ENCODE measurements at places on chromosomes 6 and 20.

DNA sequence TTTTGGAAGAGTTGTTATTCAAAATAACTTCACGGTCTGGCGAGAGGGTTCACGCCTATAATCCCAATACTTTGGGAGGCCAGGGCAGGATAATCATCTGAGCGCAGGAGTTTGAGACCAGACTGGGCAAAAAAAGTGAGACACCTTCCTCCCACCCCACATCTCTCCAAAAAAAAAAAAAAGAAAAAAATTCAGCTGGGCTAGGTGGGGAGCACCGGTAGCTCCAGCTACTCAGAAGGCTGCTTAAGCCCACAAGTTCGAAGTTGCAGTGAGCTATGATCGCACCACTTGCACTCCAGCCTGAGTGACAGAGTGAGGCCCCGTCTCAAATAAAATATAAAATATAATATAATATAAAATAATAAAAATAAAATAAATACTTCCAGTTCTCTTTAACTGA, 10.4 kb downstream of the OR2B2 start:
- no peak for DNase-seq

DNA sequence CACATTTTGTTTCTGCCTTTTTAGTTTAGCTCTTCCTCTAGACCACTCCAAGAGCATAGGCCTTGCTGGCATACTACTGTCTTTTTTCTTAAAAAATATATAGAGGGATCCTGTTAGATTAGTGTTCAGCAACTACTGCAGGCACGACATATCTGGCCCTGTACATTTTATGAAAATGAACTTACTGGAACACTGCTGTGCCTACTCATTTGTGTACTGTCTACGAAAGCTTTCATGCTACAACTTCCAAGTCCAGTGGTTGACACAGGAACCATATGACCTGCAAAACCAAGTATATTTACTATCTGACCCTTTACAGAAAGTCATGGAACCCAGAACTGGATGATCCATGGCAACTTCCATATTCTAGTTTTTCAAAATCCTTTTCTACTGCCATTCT, 66.6 kb upstream of the SPTLC3 start:
- DNase-seq, result no peak

DNA sequence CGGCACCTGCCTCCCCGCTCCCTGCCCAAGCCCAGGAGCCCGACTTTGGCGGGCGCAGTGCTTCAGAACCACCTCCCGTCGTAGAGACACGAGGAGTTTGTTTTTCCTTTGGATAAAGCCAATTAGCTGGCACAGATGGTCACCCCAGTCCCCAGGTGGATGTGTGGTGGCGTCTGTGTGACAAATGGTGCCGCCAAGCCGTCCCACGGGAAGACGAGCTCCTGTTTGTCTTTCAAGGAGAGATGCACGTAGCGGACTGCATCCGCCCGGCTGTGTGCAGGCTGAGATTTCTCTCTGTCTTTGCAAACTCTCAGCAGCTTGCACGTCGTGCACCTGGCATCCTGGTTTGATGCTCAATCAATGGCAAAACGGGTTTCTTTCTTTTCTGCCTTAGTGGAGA, 16.1 kb upstream of the MRGBP start:
- no peak for DNase-seq

- DNase-seq, result no peak
Measured at GRCh38 chr20:31496761-31497295, 17.4 kb upstream of the HM13 start.

DNA sequence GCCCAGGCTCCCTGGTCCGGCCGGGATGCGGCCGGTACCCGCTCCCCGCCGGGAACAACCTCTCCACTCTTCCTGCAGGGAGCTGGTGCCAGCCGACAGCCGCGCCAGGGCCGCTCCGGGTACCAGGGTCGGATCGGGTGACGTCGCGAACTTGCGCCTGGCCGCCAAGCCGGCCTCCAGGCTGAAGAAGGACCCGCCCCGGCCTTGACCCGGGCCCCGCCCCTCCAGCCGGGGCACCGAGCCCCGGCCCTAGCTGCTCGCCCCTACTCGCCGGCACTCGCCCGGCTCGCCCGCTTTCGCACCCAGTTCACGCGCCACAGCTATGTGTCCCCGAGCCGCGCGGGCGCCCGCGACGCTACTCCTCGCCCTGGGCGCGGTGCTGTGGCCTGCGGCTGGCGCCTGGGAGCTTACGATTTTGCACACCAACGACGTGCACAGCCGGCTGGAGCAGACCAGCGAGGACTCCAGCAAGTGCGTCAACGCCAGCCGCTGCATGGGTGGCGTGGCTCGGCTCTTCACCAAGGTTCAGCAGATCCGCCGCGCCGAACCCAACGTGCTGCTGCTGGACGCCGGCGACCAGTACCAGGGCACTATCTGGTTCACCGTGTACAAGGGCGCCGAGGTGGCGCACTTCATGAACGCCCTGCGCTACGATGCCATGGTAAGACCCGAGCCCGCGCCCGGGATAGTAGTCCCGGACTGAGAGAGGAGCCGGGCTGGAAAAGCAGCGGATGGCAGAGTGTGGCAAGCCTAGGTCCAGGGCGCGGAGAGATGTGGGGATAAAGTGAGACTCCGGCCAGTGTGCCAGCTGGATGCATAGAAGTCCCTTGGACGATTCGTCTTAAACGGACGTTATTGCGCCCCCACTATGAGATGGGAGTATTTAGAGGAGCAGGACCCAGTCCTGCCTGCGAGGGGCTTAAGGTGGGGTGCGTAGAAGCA, at the start of gene NT5E:
TSS of gene NT5E (plus strand) at position 266 of the 942 bp plus-strand sequence. CDS start at position 323, 57 bp downstream.
- peak; percentile 88 for DNase-seq

- DNase-seq, result no peak
Measured at GRCh38 chr6:114240796-114241195, 102.0 kb downstream of the HS3ST5 start.

- DNase-seq, result no peak
Measured at GRCh38 chr6:15380351-15380750, 134.5 kb downstream of the JARID2 start.
